ENCODE measurements at places on chromosomes 16 and 17. TPM values are rescaled to one million over a fixed set of nuclear protein-coding genes. Genes with fewer than 3 reads are reported as not detected.

NOXO1 gene
- polyA plus RNA-seq, result 0.21 TPM

PTGES3L gene
- polyA plus RNA-seq, result 1.7 TPM

CLEC18C gene
- 0.23 TPM for polyA plus RNA-seq

SLC9A5 gene
- 5.8 TPM for polyA plus RNA-seq

ITGAL gene
- 0.28 TPM for polyA plus RNA-seq

LONP2 gene
- 34.8 TPM for polyA plus RNA-seq

ZNF747 gene
- 5.8 TPM for polyA plus RNA-seq

LRRC46 gene
- polyA plus RNA-seq, result 1.8 TPM

SEZ6L2 gene
- polyA plus RNA-seq, result 59.8 TPM

TERB1 gene
- 0.08 TPM for polyA plus RNA-seq

C17orf50 gene
- polyA plus RNA-seq, result 0.05 TPM

CRYM gene
- 1.8 TPM for polyA plus RNA-seq

EMP2 gene
- 3.1 TPM for polyA plus RNA-seq

NPIPA5 gene
- polyA plus RNA-seq, result 0.24 TPM

RPS6KB1 gene
- 10.0 TPM for polyA plus RNA-seq

KRTAP9-8 gene
- polyA plus RNA-seq, result not detected

PIEZO1 gene
- 111 TPM for polyA plus RNA-seq

PRSS36 gene
- polyA plus RNA-seq, result 0.49 TPM

TSPOAP1 gene
- polyA plus RNA-seq, result 1.9 TPM

Measured in SK-N-SH (cell line).